ENCODE measurements at places on chromosomes 2 and 18. TPM values are rescaled to one million over a fixed set of nuclear protein-coding genes. Genes with fewer than 3 reads are reported as not detected.

Gene PLCD4
- 1.0 TPM for total RNA-seq

Gene CD302
- 3.1 TPM for total RNA-seq

Gene KYNU
- total RNA-seq = 0.20 TPM

Gene VIT
- 0.78 TPM for total RNA-seq

Gene TTL
- total RNA-seq = 42.9 TPM

Gene CERKL
- total RNA-seq = not detected

Gene EFEMP1
- 42.8 TPM for total RNA-seq

Gene OSBPL6
- 3.1 TPM for total RNA-seq

Gene BZW1
- total RNA-seq = 209 TPM

Gene BCL2L11
- total RNA-seq = 21.7 TPM

DNA sequence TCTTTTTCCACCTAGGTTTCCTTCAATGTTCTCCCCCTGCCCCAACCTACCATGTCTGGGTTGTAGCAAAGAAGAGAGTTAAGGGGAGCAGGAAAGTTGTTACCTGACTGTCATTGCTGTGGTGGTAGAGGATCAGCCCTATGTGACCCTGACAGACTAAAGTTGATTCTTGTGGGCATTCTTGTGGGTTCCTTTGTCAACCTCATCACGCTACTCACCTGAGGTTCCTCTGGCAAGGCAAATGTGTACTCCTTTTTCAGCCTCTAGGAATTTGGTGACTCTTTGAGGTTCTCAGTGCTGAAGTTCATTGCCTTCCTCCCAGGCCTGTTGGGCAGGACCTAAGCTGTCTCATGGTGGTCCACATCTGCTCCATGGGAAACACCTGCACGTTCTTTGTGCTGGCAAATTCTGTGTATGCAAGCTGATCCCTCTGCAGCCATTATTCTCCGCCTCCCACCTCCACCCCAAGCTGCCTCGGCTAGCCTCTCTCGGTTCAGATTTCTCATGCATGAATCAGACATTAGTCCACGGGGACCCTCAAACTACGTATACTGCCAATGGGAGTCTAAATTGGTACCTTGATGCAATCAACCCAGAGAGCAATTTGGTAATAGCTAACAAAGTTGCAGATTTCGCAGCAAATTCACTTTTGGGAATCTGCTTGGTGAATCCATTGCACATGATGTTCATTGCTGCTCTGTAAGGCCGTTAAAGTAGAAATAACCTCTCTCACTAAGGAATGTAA is 1.5 kb upstream of the GMCL1 start:
- DNase-seq = no peak

GRCh38 chr2:86566158-86566820 is 3.0 kb upstream of the CHMP3 start:
- no peak for DNase-seq

DNA sequence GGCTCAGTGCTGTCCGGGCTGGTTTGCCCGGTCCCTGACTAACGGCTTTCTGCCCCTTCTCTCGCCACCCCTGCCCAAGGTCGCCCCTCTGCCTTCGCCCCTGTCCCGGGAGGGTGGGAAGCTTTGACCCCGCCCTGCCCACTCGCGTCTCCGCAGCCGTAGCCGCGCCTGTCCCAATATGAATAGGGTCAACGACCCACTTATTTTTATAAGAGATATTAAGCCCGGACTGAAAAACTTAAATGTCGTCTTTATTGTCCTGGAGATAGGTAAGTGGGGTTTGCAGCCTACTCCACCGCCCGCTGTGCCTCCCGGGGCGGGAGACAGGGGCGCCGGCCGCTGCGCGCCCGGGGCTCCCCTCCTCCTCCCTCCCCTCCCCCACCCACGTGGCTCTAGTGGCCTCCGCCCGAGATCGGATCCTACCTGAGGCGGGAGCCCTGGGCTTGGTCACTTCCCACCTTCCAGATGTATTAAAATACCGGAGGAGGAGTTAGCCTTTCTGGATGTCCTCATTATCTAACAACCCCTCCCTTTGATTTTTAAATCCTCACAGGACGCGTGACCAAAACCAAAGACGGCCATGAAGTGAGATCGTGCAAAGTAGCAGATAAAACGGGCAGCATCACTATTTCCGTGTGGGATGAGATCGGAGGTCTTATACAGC is 633 bp downstream of the NABP1 start:
- no peak for DNase-seq

DNA sequence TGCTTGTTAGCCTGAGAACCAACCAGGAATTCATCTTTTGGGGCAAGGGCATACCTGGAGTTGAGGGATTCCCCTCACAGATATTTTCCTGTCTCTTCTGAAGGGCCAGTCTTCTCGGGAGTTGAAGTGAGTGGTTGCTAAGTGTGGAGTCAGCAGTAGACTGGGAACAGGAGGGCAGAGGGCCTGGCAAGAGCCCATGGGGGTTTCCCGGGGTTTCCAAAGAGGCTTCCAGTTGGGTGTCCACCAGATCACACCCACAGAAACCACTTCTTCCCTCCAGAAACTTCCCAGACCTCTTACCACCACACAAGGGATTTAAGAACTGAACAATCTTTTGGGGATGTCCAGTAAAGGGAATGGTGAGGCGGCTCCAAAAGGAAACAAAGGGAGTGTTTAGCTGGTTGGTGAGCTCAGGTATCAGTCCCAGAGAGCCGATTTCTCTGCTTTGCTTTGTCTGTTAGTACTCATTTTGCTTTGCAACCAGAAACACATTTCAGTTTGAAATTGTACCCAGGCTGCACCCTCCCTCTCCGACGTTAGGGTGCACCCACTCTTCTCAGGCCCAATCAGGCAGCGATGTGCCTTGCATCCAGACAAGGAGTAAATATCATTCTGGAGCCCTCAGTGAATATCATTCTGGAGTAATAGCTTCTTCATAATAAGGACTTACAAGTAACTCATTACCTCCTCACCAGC is 47.5 kb upstream of the SPATS2L start:
- DNase-seq = no peak

DNA sequence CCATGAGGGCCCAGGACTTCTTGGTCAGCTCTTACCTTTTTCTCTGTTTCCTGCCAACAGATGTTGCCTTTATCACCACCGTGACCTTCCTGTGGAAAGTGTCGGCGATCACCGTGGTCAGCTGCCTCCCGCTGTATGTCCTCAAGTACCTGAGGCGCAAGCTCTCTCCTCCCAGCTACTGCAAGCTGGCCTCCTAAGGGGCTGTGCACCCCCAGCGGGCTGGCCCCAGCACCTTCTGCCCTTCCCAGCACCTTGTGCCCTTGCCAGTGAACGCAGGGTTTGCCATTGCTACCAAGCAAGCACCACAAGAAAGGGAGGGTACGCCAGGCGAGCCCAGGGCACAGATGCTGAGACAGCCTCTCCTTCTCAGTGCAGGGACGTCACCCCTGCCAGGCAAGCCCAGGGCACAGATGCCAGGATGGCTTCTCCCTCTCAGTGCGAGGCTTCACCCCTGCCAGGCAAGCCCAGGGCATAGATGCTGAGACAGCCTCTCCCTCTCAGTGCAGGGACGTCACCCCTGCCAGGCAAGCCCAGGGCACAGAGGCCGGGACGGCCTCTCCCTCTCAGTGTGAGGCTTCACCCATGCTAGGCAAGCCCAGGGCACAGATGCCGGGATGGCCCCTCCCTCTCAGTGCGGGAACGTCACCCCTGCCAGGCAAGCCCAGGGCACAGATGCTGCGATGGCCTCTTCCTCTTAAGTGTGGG is 18.4 kb upstream of the NFATC1 start:
- no peak for DNase-seq

- no peak for DNase-seq
Measured at GRCh38 chr18:34760444-34760843, 50.3 kb downstream of the DTNA start.

- no peak for DNase-seq
Measured at GRCh38 chr2:165897726-165898125, 55.9 kb downstream of the TTC21B start.

DNA sequence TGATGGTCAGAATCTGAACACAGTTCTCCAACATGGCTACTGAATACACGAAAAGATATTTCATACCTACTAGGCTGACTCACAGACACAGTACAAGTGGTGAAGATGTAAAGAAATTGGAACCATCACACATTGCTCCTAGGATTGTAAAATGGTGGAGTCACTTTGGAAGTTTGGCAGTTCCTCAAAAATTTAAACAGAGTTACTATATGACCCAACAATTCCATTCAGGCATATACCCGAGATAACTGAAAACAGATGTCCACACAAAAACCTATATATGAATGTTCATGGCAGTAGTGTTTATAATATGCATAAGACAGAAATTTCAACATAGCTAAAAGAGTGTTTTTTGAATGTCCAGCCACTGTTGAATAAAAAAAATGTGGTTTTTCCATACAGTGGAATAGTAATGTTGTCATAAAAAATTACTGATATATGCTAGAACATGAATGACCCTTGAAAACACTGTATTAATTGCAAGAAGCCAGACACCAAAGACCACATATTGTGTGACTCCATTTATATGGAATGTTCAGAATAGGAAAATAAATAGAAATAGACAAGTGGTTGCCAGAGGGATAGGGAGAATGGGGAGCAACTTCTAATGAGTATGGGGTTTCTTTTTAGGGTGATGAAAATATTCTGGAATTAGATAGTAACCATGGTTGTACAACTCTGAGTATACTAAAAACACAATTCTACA is 10.1 kb downstream of the RMP24 start:
- no peak for DNase-seq

DNA sequence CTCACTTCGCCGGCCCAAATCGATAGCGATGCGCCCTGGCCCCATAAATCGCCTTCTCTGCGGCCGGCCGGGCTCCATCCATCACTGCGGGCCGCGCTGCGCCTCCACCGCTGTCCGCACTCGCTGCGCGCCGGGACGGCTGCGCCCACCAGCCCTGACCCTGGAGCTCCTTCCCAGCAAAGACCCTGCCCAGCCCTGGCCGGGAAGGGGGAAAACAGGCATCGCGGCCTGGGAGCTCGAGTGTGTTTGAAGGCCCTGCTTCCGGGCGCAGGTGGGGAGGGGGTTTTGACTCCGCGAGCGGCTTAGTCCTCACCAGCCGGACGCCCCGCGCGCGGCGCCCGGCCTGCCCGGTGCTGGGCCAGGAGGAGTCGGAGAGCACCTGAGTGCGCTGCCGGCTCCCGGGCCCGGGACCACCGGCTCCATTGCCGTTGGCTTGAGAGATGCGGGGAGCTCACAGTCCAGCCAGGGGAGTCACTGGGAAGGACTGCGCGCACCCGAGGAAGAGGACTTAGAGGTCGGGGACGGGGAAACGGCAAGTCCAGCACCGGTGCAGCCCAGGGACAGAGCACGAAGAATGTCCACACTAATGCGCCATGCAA is 1.1 kb downstream of the PAX8 start:
- no peak for DNase-seq

DNA sequence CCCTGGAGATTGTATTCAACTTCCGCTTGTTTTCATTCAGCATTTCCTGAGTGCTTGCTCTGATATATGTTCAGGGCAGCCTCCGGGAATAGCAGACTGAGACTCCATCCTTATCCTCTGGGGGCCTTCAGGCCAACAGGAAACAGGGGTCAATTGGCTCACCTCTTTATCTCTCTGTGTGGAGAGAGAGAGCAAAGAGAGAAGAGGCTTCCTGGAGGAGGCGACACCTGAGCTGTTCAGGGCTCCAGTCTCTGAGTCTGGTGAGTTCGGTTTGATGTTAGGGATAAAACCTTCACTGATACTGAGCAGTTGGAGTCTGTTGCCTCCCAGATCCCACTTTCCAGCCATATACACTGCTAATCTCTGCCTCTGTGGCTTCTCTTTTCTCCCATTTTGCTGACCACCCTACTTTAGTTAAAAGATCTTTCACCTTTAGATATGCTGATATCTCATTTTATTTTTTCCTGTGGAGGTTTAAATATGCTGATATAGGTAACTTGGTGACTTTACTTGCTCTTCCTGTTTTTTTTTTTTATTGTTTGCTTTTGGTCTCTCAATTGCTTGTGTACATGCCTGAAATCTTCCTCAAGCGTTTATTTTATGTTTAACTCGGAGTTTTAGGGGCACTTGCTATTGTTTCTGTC is 56.9 kb downstream of the KCNS3 start:
- DNase-seq = no peak

DNA sequence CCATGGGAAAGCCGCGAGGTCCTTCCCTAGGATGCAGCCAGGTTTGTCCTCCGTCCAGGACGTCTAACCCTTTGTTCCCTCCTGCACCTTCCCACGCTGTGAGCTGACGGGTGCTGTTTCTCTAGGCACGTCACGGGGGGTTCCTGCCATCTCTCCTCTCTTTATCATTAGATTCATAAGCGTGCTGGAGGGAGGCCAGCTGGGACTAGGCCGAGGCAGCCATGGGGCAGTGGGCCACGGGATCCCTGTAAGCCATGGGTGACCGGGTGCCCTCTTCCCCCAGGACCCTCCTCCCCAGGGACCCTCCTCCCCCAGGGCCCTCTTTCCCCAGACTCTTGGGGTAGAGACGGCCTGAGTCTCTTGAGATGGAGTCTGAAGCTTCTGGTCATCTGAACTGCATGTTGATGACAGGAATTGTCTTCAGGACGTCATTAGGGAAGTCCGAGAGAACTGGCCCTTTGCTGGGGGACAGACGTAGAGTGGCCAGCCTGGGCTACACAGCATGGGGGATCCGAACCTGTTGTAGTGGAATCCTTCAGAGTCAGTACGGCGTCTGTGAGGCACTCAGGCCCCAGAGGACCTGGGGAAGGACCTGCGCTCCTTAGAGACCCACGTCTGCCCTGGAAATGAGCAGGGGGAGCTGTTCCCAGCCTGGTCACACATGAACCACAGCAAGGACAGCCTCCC is 108.1 kb downstream of the TPO start:
- no peak for DNase-seq

- DNase-seq = no peak
Measured at GRCh38 chr2:50355891-50356290, 676.0 kb downstream of the NRXN1 start.

- DNase-seq = peak; percentile 4
Measured at GRCh38 chr2:109380502-109381326, 233.1 kb downstream of the SEPTIN10 start.

DNA sequence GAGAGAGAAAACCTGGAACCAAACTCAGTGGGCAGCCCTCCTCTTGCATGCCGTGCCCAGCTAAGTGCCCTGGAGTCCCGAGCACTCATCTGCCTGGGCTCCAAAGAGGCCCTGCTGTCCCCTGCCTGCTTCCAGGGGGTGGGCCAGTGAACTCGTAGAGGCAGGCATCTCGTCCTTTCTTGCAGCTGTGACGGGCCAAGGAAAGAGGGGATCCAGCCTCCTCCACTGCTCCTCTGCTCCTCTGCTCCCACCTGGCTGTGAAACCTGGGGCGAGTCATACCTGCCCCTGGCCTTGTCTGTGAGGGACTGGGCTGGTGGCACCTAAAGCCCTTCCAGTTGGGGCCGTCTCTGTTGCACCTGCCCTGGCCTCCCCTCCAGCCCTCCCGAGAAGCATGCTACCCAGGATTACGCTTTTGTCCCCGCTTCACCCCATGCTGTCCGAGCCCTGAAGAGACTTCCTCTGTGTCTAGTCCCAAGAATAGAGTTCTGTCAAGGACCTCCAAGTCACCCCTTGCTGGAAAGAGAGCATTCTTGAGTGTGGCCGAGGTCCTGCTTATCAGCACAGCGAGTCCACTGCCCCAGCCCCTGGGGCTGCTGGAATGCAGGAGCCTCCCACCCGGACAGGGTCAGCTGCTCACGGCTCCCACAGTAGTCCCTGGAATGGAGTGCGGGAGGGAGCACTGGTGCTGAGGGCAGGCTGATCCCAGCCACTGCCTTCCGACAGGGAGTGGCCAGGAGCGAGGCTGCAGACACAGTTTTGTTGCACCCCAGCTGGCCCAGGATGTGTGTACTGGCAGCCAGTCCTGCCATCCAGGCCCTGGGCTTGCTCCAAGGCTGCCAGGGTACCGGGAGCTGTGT is 14.3 kb downstream of the KCNK3 start:
- DNase-seq = no peak

GRCh38 chr2:100730290-100730868 is 89.6 kb upstream of the NPAS2 start:
- DNase-seq = no peak
